Spinal cord (tissue), 10 donors: ENCODE measurements at places on chromosomes 7 and 10. TPM values are rescaled to one million over a fixed set of nuclear protein-coding genes. Genes with fewer than 3 reads are reported as not detected.

GRCh38 chr10:81031774-81032173 lies 494.1 kb downstream of the SH2D4B start:
- H3K27me3 ChIP-seq, result no peaks in the 10 kb centered on the region
- no peak overlapping the region for H3K4me3 ChIP-seq
- no peak for DNase-seq
- no peak overlapping the region for H3K27ac ChIP-seq

DNA sequence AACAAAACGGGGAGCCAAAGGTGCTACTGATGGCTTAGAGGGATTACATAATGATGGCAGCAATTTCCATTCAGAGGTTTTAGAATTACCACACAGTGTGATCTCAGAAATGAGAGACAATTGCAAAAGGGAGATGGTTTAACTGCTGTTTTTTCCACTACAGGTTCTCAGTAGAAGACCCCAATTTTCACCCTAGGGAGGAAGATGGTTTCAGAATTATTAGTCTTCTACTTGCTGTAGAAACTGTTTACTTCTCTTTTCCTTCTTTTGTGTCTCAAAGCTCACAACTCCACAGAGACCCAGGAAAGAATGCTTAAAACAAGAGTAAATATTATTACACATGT lies 226.5 kb downstream of the INHBA start:
- H3K27me3 ChIP-seq, result no peaks in the 10 kb centered on the region
- H3K27ac ChIP-seq, result no peak overlapping the region
- DNase-seq, result no peak
- no peak overlapping the region for H3K4me3 ChIP-seq
- no peaks in the 10 kb centered on the region for H3K4me1 ChIP-seq
- H3K36me3 ChIP-seq, result no peaks in the 10 kb centered on the region

DNA sequence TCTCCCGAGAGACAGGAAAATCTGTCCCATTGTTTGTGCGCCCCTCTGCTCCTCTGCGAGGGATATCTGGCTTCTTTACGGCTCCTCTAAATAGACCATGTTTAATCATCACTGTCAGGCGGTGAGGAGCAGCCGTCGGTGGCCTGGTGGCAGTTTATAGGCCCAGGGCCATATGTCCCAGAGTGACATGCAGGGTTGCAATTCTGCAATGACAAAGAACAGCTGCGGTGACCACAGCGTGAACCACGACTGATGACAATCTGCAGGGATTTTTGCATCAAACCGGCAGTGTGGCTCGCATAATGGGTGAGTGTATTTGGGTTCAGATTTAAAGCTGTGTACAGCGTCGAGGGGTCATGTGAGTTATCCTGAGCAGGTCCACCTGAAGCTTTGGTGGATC lies 41.5 kb downstream of the GATA3 start:
- H3K4me1 ChIP-seq, result no peaks in the 10 kb centered on the region
- no peaks in the 10 kb centered on the region for H3K27me3 ChIP-seq
- no peak for DNase-seq
- no peak overlapping the region for H3K4me3 ChIP-seq
- no peak overlapping the region for H3K27ac ChIP-seq

DNA sequence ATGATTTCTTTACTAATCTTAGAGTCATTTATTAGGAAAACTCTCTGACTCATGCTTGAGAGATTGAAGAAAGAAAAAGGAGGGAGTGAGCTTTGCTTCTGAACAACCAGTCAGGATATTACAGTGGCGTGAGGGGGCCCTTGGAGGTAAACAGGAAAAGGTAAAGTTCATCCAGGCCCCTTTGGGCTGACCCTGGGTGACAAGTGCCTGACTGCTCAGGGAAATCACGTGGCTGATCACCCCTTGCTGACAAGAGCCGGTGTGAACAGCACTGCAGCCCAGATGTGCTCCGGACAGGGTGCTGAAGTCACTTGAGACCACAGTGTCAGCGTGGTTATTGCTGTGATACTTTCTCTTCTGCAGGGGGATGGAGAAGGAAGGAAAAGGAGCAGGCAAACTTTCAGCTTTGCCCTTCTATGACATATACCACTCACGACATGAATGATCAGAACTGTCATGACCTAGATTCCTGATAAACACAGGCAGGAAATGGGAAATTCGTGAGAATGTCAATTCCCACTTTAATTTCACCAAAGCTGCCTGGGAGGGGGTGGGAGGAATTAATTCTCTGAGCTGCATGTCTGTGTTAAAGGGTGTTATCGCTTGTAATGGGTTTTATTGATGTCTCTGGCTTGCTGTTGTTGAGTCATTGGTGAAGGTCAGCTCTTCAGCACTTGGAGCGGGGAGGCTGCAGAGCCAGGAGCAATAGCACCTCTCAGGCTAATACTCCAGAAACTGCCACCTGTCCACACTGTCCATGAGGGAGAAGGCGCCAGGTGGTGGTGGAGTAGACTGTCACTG lies 139.8 kb upstream of the AOAH start:
- H3K4me1 ChIP-seq, result peaks cover 6% of the 10 kb centered on the region
- H3K4me3 ChIP-seq, result no peak overlapping the region
- H3K36me3 ChIP-seq, result peaks cover 6% of the 10 kb centered on the region
- no peaks in the 10 kb centered on the region for H3K27me3 ChIP-seq
- H3K27ac ChIP-seq, result no peak overlapping the region

DNA sequence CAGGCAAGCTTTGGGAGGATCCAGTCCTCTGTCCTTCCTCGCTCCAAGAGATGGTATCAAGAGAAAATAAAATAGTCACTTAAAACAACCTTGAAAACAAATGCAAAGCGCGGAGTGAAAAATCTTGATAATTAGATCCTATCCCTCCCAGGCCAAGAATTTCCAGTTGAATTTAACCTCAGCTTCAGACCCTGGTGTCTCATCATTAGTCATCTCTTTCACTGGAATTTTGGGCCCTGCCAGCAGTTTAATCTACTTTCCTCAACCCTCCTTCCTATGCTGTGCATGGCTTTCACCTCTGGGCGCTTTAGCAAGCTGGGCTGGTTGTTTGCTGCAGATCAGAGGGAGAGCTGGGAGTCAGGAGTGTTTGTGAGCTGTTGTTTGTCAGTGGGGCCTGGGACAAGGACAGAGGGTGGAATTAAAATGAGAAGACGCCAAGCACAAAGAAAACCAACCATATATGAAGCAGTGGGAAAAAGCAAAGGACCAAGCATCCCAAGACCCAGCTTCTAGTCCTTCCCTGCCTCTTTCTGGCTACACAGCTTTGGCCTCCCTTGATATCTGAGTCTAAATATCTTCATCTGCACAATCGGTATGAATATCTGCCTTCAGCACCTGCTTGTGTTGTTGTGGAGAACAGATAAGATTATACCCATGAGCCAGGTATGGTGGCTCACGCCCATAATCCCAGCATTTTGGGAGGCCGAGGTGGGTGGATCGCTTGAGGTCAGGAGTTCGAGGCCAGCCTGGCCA lies 13.5 kb downstream of the MYOF start:
- H3K4me1 ChIP-seq, result peaks cover 13% of the 10 kb centered on the region
- no peaks in the 10 kb centered on the region for H3K36me3 ChIP-seq
- DNase-seq, result no peak
- H3K27me3 ChIP-seq, result no peaks in the 10 kb centered on the region

GRCh38 chr7:30709549-30709948 lies 27.3 kb upstream of the CRHR2 start:
- no peak overlapping the region for H3K27ac ChIP-seq
- no peaks in the 10 kb centered on the region for H3K4me1 ChIP-seq
- H3K36me3 ChIP-seq, result no peaks in the 10 kb centered on the region
- H3K27me3 ChIP-seq, result no peaks in the 10 kb centered on the region

GRCh38 chr7:111371437-111371836 lies 190.9 kb downstream of the IMMP2L start:
- no peaks in the 10 kb centered on the region for H3K27me3 ChIP-seq
- H3K27ac ChIP-seq, result no peak overlapping the region
- H3K4me3 ChIP-seq, result no peak overlapping the region
- no peaks in the 10 kb centered on the region for H3K4me1 ChIP-seq
- DNase-seq, result no peak

DNA sequence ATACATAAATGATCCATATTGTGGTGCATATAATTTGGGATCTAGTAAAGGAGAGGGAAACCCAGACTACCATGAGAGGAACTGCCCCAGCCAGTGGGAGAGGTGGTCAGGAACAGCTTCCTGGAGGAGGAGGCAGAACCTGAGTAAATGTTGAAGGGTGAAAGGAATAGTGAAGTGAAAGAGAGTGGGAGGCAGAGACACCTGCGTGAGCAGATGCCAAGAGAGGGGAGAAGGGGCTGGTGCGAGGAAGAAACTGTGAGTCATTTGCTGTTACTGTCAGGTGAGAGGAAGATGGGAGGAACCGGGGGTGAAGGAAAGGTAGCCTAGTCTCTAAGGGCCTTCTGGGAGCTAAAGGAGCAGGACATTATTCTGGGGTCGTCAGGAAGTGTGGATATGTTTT lies 294.8 kb downstream of the GRID1 start:
- H3K4me1 ChIP-seq, result peaks cover 21% of the 10 kb centered on the region
- H3K27ac ChIP-seq, result no peak overlapping the region
- H3K36me3 ChIP-seq, result no peaks in the 10 kb centered on the region

DNA sequence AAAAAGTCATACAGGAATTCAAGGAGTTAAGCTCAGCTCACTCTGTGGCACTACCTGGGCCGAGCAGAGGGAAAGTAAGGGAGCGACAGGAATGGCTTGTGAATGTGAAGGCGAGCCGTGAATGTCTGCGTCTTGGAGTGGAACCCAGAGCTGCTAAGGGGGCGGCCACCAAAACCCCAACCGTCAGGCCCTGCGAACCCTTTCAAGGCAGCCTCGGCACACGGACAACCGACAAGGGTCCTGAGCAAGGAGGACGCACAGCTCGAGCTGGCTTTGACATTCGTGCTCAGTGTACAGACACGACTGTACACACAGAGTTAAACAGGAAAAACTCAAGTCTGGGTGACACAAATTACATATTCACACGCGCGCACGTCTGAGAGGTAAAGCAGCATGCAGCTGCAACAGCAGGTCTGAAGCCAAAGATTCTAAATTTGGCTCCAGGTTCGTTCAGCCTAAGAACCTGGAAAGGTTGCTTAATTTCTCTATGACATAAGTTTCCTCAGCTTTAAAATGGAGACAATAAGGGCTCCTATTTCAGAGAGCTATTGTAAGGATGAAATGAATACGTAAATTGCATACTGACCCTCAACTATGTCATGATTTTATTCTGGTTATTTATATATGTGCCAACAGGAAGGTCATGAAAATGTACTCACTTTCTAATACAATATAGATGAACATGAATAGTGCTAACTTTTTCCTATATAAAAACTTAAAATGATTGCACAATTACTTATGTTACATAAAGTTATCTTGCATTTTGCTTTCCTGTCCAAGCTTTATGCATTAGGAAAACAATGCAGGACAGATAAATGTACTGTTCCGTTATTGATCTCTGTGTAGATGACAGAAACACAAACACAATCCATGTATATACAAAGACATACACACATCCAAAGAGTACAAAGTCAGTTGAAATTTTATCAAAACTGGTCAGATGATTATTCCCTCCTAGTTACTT lies 192.9 kb downstream of the ZMYND11 start:
- no peak overlapping the region for H3K4me3 ChIP-seq
- H3K27ac ChIP-seq, result no peak overlapping the region
- no peaks in the 10 kb centered on the region for H3K27me3 ChIP-seq

DNA sequence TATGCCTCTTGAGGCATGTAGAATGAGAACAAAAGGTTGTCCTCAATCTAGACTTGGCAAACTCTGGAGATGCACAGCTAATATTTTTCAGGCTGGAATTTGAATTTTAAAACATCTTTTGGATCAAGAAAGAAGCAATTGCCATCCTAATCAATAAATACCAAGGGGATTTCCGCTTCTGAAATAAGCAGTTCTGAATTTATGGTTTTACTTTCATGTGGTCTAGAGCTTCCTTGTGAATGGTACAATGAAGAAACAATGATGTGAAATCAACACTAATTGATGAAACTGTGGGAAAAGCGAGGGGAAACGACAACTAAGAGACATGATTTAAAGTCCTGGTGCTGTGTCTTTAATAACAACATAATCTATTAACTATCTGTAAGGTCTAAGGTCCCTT lies 1202.7 kb downstream of the SORCS3 start:
- H3K27ac ChIP-seq, result peak overlapping the region; percentile 22
- H3K36me3 ChIP-seq, result no peaks in the 10 kb centered on the region
- H3K27me3 ChIP-seq, result no peaks in the 10 kb centered on the region
- no peak overlapping the region for H3K4me3 ChIP-seq

GRCh38 chr7:138963675-138964074 lies 17.5 kb downstream of the KIAA1549 start:
- no peaks in the 10 kb centered on the region for H3K27me3 ChIP-seq
- no peak for DNase-seq
- H3K4me1 ChIP-seq, result peaks cover 23% of the 10 kb centered on the region
- no peak overlapping the region for H3K27ac ChIP-seq

- DNase-seq, result no peak
- H3K27ac ChIP-seq, result no peak overlapping the region
- H3K27me3 ChIP-seq, result no peaks in the 10 kb centered on the region
- H3K4me1 ChIP-seq, result no peaks in the 10 kb centered on the region
- H3K36me3 ChIP-seq, result no peaks in the 10 kb centered on the region
These were observed 59.3 kb upstream of the APBB1IP start for GRCh38 chr10:26378861-26379294.

GRCh38 chr7:121049028-121049791 lies 60.7 kb downstream of the CPED1 start:
- DNase-seq, result no peak
- no peaks in the 10 kb centered on the region for H3K36me3 ChIP-seq
- H3K27me3 ChIP-seq, result no peaks in the 10 kb centered on the region
- no peak overlapping the region for H3K27ac ChIP-seq
- no peaks in the 10 kb centered on the region for H3K4me1 ChIP-seq

GRCh38 chr10:30812018-30812851 lies 182.7 kb upstream of the LYZL2 start:
- H3K4me3 ChIP-seq, result no peak overlapping the region
- no peaks in the 10 kb centered on the region for H3K36me3 ChIP-seq
- H3K27ac ChIP-seq, result peak overlapping the region; percentile 88
- peaks cover 32% of the 10 kb centered on the region for H3K4me1 ChIP-seq

GRCh38 chr10:43188702-43189101 lies 50.5 kb downstream of the CSGALNACT2 start:
- H3K4me1 ChIP-seq, result no peaks in the 10 kb centered on the region
- no peak for DNase-seq
- H3K27me3 ChIP-seq, result no peaks in the 10 kb centered on the region
- H3K36me3 ChIP-seq, result peaks cover 3% of the 10 kb centered on the region
- no peak overlapping the region for H3K4me3 ChIP-seq

GRCh38 chr7:107690611-107691010 lies 30.0 kb downstream of the SLC26A4 start:
- no peaks in the 10 kb centered on the region for H3K27me3 ChIP-seq
- no peak for DNase-seq
- H3K4me1 ChIP-seq, result peaks cover 4% of the 10 kb centered on the region
- H3K27ac ChIP-seq, result no peak overlapping the region
- no peaks in the 10 kb centered on the region for H3K36me3 ChIP-seq
- no peak overlapping the region for H3K4me3 ChIP-seq

GUSB gene
- 30.4 TPM for total RNA-seq

HTRA1 gene
- total RNA-seq, result 150 TPM

SPDYE11 gene
- total RNA-seq, result 0.06 TPM

RBP4 gene
- 3.7 TPM for total RNA-seq

TUBAL3 gene
- total RNA-seq, result 0.66 TPM

SH2B2 gene
- 4.6 TPM for total RNA-seq

MTPN gene
- total RNA-seq, result 189 TPM

ARPC1A gene
- 99.9 TPM for total RNA-seq

WASL gene
- 14.5 TPM for total RNA-seq

FAM185A gene
- total RNA-seq, result 14.8 TPM

ZNF467 gene
- total RNA-seq, result 2.8 TPM
